ENCODE measurements at places on chromosomes 3 and 15.

GRCh38 chr15:28902856-28903255 lies 17.1 kb downstream of the APBA2 start:
- DNase-seq = no peak

DNA sequence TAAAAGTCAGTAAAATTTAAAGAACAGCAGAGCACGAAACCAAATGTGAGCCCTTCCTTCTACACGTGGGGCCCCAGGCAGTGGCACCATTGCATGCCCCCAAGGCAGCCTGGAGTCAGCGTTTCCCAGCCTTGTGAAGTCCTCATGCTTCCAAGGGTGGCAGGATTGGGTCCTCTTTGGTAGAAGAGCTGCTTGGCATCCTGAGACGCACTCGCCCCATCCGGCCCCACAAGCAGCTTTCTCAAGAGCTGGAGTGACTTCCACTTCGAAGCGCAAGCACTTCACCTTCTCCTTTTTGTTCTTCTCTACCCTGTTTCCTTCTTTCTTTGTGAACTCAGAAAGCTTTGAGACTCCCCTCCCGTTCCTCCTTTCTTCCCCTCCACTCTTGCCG lies 34.7 kb downstream of the ZNF710 start:
- DNase-seq = no peak

DNA sequence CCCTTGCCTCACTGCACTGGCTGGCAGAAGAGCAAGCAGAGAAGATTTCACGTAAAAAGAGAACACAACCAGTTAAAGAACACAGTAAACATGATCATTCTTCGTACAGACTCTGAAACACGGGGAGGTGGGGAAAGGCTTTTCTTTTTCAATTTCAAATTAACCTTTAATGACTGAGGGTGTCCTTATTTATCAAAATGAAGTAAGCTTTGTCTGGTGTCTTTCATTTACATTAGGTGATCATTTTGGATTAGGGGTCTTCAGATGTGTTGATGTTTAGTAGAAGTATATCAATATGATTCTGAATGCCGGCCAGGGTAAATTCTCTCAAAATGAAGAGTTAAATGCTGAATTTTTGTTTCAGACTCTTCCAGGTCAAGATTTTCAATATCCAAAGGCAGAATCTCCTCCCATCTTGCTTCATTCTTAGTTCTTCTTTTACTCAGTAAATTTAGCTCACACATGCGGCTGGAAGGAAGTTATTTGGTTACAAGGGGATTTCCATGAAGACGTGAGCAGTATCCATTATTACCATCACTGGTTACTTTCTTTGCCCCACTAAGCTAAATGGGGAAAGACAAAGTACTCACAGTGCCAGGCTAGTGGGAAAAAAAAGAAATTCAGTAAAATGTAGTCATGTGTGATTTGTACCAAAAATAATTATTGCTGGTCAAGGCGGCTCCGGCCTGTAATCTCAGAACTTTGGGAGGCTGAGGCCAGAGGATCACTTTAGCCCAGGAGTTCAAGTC lies 272.2 kb upstream of the NR2F2 start:
- DNase-seq = peak; percentile 20

DNA sequence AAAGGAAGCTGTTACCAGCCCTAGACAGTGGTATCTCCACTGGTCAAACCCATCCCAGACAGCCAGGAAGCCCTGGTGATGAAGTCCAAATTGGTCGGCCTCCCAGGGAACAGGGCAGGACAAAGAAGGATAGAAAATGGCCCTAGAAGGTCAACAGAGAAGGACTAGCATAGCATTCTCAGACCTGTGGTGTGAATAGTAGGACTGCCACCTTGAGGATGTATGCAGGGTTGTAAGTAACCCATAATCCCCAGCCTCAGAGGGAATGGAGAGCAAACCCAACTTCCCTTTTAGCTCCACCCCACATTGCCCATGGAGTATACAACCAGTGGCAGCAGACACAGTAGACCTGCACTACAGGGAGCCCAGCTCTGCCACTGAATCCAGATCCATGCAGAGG lies 68.6 kb upstream of the EIF1B start:
- DNase-seq = no peak

- no peak for DNase-seq
These were observed 72.0 kb upstream of the LRTM1 start for GRCh38 chr3:54999811-55000210.

- no peak for DNase-seq
These were observed 11.4 kb downstream of the IREB2 start for GRCh38 chr15:78449220-78449999.

- no peak for DNase-seq
These were observed 38.2 kb upstream of the FAM3D start for GRCh38 chr3:58704745-58705144.

DNA sequence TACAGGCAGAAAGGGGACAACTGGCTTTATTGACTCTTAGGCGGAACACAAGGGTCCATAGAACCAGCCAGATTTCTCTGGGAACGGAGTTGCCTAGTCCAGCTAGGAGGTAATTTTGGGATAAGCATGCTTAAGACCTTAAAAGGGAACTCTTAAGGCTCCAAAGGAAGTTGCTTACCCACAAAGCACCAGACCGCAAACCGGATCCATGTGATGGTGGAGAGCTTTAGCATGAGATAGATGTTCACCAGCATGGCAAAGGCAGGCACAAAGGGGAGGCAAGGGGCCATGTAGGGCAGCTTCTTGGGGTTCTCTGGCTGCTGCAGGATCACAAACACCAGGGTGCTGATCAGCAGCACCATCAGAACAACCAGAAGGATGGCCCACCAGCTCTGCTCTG lies 61.4 kb downstream of the CLDN11 start:
- no peak for DNase-seq

- DNase-seq = no peak
These were observed 92.8 kb downstream of the FRMD4B start for GRCh38 chr3:69292959-69293574.

DNA sequence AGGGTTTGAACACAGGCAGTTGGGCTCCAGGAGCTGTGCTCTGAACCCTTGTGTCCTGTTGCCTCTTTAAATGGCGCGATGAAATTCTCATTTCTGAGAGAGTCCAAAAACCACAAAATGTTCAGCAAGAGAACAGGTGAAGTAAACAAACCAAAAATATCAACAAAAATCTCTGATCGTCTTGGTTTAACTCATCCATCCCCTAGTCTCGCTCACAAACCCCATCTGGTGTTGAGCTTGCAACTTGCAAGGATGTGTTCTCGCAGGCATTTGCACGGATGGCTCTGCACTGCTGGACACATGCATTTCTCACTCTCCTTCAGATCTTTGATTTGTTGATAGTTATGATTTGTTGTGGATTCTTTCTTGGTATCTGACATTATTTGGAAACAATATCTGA lies 31.1 kb downstream of the FAH start:
- DNase-seq = peak; percentile 12

DNA sequence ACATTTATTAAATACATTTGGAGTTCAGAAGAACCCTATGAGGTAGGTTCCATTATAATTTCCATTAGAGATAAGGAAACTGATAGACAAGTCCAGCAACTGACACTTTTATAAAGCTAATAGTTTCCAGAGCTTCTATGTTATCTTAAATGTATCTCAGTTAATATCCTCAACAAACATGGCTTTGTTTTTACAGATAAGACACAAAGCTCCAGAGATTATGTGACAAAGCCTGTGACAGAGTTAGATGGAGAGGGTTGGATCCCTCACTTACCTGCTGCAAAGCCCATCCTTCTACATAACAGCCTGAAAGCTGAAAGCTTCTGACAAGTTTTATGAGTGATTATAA lies 473 bp upstream of the COMMD2 start:
- no peak for DNase-seq

DNA sequence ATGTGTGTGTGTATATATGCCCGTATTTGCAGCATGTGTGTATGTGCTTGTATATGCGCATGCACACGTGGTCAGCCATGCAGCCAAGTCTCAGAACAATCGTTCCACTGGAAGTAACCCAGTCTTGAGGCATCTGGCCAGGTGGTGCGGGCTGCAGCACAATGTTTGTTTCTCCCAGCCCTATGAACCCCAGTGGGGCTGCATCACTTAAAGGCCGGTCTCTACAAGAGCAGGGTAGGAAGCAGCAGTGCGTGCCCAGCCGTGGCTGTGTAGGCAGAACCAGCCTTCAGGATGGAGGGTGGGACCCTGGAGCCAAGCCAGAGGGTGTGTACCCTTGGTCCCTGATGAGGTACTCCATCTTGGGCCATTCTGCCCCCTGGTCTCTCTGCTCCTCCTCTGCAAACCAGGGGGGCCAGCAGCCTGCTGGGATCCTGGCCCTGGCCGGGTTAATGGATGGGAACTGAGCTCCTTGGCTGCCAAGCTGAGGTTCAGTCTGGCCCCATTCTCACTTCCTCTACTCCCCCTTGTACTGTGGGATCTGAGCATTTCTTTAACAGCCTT lies 11.8 kb downstream of the KLF13 start:
- peak; percentile 81 for DNase-seq

- DNase-seq = no peak
These were observed 258.2 kb upstream of the STT3B start for GRCh38 chr3:31274326-31275024.

GRCh38 chr15:92963794-92964193 lies 63.7 kb downstream of the CHD2 start:
- no peak for DNase-seq

GRCh38 chr3:38623539-38623938 lies 25.9 kb downstream of the SCN5A start:
- no peak for DNase-seq

DNA sequence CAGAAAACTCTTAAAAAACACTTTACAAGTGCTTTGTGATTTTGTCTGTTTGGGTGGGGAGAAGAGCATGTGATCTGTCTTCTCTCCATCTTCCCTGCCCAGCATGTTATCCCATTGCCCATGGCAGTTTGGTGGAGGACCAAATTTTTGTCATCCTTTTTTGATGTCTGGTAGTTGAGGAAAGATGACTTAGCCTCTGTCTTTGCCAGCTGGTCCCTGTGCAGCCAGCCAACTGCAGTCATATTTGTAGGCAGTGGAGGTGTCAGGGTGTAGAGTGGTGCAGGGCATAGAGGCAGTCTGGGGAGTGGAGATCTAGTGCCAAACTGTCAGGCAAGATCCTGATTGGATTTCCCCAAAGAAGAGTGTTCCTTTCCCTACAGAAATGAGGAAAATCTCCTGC lies 40.7 kb downstream of the GASK1A start:
- DNase-seq = no peak

GRCh38 chr3:36257158-36257852 lies 123.0 kb upstream of the STAC start:
- no peak for DNase-seq

DNA sequence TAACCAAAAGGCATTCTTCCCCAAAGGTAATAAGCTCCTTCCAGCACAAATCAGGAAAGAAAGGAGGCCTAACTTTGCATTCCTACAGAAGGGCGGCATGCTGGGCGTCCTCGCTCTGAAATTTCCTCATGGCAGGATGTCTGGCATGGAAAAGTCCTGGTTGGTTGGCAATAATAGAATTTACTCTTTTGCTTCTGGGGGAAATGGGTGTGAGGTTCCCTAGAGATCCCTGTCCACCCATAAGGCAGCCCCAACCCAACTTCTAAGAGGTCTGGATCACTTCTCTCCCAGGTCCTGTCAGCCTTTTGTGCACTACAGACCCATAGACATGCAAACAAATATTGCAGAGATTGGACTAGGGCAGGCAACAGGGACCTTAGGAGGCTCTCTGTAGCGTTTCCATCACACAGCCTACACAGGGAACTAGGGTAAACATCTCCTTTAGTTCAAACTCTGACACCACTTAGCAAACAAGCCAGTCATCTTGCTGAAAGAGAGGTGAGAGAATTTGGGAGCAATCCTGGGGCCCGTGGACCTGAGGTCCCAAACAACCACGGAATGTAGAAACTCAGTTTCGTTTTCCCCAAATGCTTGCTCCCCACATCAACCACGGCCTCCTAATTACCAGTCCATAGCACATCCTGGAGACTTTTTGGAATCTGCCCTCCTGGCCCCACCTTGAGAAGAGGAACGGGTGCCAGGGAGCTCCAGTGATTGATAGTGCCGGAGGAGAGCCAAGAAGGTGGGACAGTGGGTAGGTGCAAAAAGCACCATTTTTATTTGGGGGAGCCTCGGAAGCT lies 2.1 kb downstream of the ZIC4 start:
- DNase-seq = no peak

GRCh38 chr3:45911511-45912226 lies 25.3 kb downstream of the CCR9 start:
- DNase-seq = no peak

DNA sequence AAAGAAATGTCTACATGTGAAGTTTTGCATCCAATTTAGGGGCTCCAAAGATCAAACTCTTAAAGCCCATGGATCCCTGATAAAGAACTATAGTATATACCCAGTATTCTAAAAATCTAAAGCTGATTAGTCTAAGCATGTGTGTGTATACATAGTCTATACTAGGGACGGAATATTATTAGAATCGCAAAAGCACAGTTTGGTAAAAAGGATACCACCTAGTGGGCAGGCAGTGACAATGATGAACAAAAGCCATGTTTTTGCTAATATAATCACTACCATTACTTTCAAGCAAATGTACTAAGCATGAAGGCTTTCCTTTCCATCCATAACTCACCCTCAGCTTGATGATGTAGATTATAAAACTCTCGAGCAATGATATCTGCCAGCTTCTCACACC lies 16.5 kb downstream of the POLQ start:
- DNase-seq = peak; percentile 28

- DNase-seq = no peak
These were observed 321.2 kb upstream of the TLE3 start for GRCh38 chr15:70418943-70419342.

GRCh38 chr15:48500595-48500994 lies 144.9 kb downstream of the FBN1 start:
- DNase-seq = no peak

DNA sequence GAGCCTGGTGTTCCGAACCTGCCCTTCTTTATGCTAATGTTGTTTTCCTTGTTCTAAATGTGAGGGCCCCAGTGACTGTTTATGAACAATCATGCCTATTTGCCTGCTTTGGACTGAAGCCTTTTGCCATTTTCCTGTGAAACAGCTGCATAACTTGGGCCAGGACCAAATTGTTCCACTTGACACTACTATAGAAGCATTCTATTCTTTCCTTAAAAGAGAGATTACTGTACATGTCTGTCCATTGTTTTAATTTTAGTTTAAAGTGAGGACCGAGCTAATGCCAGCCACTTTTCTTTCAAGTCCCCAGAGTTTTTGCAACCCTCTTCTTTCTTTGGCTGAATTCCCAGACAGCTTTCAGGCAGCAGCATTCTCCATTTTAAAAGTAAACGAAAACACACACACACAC lies 980.3 kb downstream of the CADM2 start:
- DNase-seq = no peak

- DNase-seq = peak; percentile 29
These were observed 3.0 kb downstream of the TBL1XR1 start for GRCh38 chr3:177194299-177194698.

- no peak for DNase-seq
These were observed 419.4 kb downstream of the GRM7 start for GRCh38 chr3:7280318-7280717.

- peak; percentile 68 for DNase-seq
These were observed 134.2 kb upstream of the SATB1 start for GRCh38 chr3:18559331-18559842.

GRCh38 chr15:42233107-42233506 lies 25.0 kb upstream of the VPS39 start:
- no peak for DNase-seq

DNA sequence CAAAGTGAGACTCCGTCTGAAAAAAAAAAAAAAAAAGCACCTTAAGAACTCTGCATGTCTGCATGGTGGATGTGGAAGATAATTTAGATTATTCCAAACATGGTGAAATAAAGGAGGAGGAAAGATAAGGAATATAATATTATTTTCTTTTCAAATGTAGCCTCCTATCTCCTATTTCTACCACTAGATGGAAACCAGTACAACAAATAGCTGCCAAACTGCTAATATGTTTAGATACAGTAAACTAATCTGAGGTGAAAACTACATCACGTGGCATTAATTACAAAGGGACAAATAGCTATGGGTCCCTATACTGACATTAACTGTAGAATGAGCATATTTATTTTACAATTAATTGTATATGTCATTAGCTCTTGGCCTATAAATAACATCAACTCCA lies 197.8 kb downstream of the TBC1D5 start:
- peak; percentile 5 for DNase-seq
